ENCODE measurements at places on chromosomes 7 and 10.

- no peak for DNase-seq
Observed at GRCh38 chr7:70239918-70240317, 641.6 kb downstream of the AUTS2 start.

DNA sequence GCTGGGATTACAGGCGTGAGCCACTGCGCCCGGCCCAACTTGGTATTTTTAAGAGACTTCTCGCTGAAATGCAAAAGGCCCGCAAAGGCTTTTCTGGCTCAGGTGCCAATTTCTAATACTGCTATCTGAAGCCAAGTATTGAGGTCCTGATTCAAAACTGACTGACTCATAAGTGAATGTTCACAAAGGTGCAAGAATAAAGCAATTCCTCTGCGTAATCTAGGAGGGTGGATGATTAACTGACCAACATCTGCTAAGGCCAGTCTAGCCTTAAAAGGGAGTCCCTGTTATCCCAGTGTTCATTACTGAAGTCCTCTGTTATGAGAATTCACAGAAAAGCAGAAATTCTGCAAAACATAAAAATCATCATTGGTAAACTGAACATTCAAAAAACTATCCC lies 111.4 kb downstream of the SRPK2 start:
- no peak for DNase-seq

- no peak for DNase-seq
Observed at GRCh38 chr10:62577666-62578291, 203.6 kb downstream of the ZNF365 start.

DNA sequence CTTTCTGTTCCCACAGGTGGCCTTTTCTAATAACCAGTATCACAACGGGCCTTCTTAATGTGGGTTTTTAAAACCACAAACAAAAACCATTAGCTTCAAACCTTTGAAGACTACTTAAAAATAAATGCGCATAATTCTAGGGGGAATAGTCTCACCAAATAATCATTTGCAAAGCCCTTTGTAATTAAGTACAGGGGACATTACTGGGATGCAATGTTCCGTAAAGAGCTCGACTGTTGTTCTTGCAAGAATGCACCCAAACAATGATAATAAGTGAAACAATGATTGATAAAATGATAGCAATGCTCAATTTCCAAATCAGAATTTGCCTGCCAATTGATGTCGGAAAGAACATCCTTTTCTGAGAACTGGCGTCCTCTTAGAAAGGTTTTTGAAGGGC lies 589.1 kb upstream of the ADARB2 start:
- DNase-seq, result no peak

DNA sequence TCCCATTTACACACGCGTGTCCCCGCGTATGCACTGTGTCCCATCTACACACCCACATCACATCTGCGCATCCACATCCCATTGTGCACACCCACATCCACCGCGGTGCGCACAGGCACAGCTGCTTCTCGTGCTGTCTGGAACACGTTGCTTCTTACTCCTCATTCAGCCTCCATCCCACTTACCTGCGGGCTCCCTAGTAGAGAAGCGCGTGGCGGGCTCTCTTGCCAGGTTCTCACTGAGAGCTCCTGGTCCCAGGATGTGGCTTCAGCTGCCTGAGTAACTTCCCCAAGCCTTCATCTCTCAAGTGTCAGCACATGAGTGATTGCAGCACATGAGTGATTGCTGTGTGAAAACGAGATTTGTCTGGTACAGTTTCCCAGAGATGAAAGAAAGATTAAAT lies 117.8 kb downstream of the TRRAP start:
- DNase-seq, result no peak

DNA sequence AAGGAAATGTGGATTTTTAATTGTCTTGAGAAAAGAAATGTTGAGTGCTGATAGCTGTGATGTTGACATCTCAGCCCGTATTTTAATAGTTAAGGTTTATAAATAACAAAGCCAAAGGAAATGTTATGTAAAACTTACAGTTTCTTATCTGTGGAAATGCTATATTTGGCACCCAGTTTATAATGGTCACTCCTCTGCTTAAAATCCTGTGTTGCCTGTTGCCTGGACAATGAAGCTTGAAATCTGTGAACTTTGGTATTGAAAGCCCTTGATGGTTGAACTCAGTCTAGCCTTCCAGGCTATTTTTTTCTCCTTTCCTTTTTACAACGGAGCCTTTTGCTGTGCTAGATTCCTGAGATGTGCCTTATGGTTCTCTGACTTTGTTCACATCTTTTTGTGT lies 46.5 kb downstream of the MCU start:
- DNase-seq, result no peak

DNA sequence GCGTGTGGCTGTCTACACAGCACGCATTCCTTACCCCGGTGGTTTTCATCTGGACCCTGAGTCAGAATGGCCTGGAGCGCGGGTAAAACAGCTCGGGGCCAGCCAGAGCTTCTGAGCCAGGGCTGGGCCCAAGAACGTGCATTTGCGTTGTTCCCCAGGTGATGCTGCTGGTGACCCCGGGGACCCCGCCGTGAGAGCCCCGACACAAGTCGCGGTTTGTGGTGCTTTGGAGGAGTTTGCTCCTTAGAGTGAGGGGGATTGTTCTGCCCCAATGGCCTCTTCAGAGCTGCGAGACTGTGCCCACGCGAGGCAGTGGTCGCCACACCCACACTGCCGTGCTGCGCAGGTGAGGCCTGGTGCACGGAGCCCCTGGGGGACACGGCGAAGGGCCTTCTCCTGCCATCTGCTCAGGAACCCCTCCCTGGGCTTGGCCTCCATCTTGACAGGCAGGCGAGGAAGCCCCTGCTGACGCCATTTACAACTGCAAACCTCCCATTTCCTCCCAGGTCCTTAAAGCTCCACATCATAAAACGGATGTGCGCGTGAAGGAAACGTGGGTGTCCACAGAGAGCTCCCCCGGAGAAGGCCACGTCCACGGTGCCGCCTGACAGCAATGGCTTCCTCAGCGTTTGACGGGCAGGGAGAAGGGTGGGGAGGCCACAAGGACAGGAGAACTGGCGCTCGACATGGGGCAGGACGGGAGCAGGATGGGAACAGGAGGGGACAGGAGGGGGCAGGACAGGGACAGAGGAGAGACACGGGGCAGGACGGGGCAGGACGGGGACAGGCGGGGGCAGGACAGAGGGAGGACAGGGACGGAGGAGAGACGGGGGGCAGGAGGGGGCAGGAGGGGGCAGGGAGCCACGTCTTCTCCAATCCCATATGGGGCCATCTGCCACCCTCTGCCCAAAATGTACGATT lies 477.2 kb downstream of the DNAJB6 start:
- no peak for DNase-seq

- DNase-seq, result no peak
Observed at GRCh38 chr7:55873765-55874164, 11.2 kb upstream of the SEPTIN14 start.

GRCh38 chr7:44087911-44088838 lies 5.8 kb upstream of the POLM start:
- DNase-seq, result no peak

GRCh38 chr7:80307227-80307856 lies 172.7 kb downstream of the GNAI1 start:
- DNase-seq, result no peak

DNA sequence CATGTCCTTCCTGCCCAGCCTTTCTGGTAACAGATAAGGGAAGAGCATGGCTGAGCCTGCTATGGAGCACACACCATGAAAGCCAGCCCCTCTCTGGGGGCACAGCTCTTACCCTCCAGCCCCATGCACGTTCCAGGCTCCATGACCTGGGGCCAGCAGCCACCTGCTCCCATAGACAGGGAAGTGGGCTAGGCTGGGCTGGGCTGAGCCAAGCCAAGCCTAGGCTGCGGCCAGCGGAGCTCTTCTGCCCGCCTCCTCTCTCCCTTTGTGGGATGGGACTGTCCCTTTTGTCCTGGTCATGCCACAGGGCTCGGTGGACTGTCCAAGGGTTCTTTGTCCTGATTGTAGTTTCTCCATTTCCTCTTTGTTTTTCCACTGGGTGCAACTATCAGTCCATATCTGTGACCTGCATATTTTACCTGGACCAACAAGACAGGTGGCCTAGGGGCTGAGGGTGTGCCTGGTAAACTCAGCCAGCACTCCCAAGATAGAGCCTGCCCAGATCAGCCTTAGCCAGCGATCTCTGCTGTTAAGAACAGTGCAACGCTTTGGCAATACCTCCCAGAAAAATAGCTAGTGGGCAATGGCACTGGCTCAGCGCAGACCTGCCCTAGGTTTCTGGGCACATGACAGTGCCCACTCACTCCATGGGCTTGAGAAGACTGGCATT lies 97.2 kb upstream of the BTBD16 start:
- DNase-seq, result no peak

DNA sequence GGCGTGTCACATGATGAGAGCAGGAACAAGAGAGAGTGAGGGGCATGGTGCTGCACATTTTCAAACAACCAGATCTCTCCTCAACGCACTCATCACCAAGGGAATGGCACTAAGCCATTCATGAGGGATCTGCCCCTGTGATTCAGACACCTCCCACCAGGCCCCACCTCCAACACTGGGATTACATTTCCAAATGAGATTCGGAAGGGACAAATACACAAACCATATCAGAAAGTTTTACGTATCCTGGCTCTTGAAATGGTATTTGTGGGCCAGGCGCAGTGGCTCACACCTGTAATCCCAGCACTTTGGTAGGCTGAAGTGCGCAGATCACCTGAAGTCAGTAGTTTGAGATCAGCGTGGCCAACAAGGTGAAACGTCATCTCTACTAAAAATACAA lies 189.4 kb downstream of the PLXDC2 start:
- DNase-seq, result no peak

All from anterior cingulate cortex (tissue), 58 donors.